Right forelimb (tissue), 1 donor: ENCODE measurements at places on chromosomes 1 and 21.

DNA sequence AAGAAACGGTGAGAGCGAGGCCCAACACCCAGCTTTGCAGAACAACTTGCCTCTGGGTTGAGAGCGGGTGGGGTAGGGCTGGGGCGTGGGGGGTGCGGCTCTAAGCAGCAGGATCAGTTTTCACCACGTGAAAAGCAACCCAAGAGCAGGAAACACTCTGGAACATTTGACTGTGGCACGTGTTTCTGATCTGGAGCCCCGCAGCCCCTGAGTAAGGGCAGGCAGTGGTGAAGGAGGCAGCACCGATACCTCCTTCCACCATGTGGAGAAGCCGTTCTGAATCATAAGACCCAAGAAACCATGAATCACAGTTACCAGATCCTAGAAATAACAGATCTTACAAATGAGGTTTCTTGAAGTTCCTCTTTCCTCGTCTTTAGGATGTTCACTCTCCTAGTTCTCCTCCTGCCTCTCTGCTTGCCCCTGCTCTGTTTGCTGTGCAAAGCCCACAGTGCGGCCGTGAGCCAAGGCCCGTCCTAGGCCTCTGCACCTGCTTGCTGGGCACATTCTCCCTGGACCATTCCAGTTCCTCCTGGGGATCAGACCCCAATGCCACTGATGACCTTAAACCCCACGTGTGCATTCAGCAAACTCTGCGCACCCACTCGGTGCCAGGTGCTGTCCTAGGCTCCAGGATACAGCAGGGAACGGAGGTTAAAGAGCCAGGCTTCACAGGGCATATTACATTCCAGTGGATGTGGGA, 31.9 kb downstream of the SLC1A7 start:
- DNase-seq = no peak

DNA sequence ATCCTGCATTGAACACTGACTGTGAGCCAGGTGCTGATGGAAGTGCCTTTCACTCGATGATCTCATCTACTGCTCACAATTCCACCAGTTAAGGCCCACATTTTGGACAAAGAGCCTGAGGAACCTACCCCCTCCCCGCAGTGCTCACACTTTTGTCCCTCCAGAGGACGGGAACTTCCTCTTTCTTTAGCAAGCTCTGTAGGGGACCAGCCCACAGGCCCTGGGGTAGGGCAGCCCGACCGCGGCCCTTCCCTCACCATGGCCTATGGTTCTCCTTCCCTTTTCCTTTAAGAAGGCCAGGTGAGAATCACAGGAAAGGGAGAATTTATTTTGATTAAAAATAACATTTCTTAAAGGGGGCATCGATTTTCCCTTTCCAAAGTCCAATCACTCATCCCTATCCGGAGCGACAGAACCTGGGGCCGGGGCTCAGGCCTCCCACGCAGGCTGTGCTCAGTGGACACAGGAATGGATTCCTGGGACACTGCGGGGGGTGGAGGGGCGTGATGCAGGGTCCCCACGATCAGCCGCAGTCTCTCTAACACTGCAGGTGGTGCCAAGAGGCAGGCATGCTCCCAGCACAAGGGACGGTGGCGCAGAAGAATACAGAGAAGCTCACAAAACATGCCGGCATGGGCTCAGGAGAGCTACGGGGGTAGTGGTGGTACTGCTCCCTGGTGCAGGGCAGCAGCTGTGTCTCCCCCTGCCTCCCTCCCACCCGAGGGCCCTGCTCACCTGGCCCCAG, 8.9 kb upstream of the KCNE1 start:
- DNase-seq = no peak

GRCh38 chr1:221689138-221689537, 52.8 kb downstream of the DUSP10 start:
- no peak for DNase-seq

DNA sequence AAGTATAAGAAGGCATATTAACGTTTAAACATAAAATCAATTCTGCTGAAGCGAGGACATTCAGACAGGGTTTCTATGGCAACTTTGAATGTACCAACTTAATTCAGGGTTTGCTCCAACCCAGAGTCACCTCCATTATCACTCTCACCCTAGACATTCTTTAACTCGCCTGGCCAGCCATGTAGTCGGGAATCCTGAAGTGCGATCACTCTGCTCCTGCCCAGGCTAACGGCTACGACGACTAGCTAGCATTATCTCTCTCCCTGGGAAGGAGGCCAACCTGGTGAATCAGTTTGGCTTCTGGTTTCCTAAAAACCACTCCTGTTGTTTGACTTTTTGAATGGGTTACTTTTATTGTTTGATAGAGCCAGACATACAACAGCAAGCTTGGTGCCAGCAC, 38.9 kb upstream of the ZBTB18 start:
- no peak for DNase-seq

GRCh38 chr21:25867061-25867460, 132.3 kb downstream of the GABPA start:
- DNase-seq = no peak

DNA sequence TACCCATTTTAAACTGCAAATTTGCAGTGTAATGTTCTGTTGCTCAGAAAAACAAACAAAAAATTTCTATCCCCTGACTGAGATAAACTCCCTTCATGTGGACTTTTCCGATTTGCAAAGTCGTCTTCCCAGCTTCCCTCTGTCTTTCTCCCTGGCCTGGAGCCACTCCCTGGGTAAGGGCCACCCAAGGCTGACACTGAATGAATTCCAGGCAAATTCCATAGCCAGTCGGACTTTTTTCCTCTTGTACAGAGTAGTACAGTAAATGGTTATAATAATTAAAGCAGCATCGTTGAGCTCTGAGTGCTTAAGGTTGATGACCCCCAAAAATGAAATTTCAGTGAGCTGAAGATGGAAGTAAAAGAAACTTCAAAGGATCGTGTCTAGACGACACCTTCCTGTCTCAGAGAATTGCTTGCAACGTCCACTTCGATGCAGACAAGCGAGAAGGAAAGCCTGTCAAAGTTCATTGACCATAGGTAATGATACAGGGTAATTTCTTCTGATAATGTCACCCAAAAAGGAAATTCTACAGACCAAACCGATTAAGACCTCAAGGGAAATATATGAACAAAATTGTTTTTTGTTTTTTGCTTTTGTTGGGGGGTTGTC, 33.6 kb upstream of the LHX8 start:
- no peak for DNase-seq

DNA sequence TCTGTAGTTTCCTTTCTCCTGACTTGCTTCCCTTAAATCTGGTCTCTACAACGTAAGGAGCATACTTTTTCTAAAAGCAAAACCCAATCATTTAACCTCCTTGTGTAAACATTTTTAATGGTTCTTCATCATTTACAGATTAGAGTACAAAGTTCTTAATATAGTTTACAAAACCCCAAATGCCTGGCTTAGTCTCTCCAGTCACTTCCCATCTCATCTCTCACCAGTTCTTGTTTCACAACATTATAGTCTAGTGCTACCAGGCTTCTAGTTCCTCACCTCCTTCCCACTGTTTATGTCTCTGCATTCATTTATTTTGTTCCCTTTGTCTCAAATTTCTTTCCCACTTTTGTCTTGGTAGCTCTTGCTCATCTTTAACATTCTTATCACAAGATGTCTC, 168.4 kb downstream of the FASLG start:
- no peak for DNase-seq

- DNase-seq = no peak
These were observed 42.6 kb downstream of the SIM2 start for GRCh38 chr21:36741506-36741905.

- DNase-seq = peak; percentile 32
These were observed 39.2 kb downstream of the MAPKAPK2 start for GRCh38 chr1:206723805-206724472.

GRCh38 chr21:46159841-46160656, 4.7 kb upstream of the FTCD start:
- DNase-seq = peak; percentile 32

DNA sequence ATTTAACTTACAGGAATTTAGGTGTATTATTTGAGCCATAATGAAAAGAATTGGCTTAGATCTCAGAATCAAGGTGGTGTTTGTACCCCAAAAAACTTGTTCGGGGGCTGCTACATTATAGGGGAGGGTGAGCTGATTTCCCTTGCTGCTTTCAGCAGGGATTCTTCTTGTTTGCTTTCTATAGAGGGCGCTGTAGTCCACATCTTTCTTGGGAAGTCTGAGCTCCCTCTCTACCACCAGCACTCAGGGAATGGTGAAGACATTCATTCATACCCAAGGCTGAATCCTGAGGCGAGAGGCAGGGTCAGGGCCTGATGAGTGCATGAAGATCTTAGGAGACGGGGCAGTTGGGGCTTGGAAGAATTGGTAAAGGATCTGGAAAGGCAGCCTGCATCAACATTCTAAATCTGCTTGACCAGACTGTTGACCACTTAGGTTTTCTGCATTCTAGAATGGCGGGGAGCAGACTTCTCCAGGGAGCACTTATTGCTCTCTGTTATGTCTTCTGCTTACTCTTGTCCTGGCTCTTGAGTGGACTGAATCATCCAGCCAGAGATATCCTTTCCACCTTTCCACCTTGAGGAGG, 18.9 kb downstream of the SPATA46 start:
- DNase-seq = no peak

DNA sequence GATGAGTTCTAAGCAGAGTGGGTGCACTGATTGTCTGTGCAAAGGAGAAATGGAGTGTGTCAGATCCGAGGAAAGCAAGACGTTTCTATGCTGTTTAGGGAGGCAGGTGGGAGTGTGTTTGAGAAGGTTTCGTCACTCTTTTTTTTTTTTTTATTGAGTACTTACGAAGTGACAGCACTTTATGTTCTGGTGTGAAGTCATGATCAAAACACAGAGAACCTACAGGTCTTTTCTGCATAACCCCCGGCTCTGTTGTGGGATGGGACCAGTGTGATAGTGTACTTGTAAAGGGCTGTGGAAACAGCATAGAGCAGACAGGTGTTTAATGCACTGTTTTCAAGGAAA, 26.7 kb downstream of the MIA3 start:
- no peak for DNase-seq

- no peak for DNase-seq
These were observed 24.8 kb downstream of the F11R start for GRCh38 chr1:160996178-160996577.

- no peak for DNase-seq
These were observed 468.8 kb downstream of the CAMTA1 start for GRCh38 chr1:7253988-7254587.

- no peak for DNase-seq
These were observed 65.2 kb upstream of the GJA5 start for GRCh38 chr1:147825586-147825985.

DNA sequence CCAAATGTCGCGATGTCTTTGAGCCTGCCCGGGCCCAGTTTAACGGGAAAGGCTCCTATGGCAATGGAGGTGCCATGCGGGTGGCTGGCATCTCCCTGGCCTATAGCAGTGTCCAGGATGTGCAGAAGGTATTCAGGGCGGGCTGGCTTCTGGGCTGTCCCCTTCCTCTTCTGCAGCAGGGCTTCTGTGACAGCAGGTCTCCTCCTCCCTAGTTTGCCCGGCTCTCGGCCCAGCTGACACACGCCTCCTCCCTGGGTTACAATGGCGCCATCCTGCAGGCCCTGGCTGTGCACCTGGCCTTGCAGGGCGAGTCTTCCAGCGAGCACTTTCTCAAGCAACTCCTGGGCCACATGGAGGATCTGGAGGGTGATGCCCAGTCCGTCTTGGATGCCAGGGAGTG, 3.0 kb downstream of the ADPRS start:
- no peak for DNase-seq

GRCh38 chr1:201559679-201560162, 20.8 kb downstream of the NAV1 start:
- DNase-seq = peak; percentile 88

DNA sequence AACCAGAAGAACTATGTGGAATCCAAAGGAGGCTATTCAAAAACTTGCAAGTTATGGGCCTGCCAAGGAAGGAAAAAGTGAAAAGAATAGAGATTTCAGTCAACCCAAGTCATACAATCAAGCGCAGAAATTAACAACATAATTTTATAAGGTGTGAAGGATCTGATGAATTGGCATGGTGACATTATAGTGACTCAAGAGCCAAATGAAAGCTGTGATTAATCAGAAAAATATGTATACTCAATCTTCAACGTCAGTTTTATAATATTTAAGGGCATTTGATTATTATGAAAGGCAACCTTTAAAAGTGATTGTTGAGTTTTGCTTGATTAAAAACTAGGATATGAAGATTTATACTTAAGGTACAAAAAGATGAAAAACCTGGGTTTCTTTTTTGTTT, 37.8 kb upstream of the THEM4 start:
- DNase-seq = no peak

- no peak for DNase-seq
These were observed 8.4 kb upstream of the MRPS6 start for GRCh38 chr21:34065027-34065426.

DNA sequence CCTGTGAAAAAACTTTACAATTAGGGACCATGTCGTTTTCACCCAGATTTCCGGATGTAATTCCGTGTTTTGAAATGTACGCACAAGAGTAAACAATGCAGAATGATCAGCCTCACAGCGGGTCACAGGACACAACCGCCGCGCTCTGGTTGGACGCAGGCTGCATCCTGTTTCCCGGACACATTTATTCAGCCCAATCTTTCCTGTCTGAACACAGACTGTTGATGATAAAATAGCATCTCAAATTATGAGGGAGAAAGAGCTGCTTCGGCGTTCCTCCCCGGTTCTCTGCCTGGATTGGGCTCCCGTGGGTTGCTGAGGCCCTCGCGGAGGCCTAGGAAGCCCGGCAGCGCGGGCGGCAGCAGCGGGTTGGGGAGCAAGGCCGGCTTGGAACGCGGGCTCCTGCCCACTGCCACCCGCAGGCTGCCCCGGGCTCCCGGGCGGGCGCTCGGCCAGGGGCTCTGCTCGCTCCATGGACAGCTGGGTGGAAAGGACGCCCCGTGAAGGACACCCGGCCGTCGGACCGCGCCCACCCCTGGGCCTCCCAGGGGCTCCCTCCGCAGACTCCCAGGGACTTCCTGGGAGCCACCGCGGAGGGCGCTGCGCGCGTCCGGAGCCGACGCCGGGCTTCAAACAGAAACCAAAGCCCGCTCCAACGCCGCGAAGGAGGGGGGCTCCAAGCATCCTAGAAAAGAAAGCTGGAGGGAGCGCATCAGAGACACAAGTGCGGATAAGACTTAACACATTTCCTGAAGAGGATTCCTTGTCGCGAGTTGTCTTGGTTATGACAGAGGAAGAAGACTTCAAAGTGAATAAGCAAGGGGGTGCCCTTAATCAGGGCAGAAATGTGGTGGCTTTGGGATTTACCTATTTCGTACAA, 122.3 kb downstream of the ESRRG start:
- DNase-seq = peak; percentile 86

- no peak for DNase-seq
These were observed 81.8 kb downstream of the PEX14 start for GRCh38 chr1:10556430-10557005.

GRCh38 chr1:177897998-177898654, 71.7 kb downstream of the SEC16B start:
- DNase-seq = no peak

DNA sequence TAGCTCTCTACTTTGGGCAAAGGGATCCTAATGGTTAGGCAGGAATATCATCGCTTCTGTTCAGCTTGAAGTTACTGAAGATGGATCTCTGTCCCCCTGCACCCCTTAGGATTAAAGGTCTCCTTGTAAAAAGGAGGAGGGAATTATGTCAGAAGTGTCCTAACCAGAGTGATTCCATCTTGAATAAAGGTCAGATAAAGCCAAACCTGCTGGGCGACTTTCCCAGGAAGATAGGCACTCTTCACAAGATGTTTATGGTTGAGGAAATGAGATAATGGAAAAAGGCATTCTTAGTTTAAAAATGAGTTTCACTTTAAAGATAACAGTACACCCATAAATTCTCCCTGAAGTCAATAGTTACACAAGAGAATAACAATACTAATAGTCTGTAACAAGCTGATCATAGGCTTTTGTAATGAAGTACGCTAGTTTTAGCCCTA, 1.7 kb upstream of the NENF start:
- DNase-seq = no peak
